Activated naive CD4-positive, alpha-beta T cell treated with anti-CD3 and anti-CD28 coated beads, Interleukin-2, amount 10 ng/mL, durations not matched to agents 7 days and 5 days (primary cell): ENCODE measurements at places on chromosomes 13 and 19.

GRCh38 chr13:65585346-65585745, 1644.8 kb downstream of the PCDH9 start:
- no peak for DNase-seq

DNA sequence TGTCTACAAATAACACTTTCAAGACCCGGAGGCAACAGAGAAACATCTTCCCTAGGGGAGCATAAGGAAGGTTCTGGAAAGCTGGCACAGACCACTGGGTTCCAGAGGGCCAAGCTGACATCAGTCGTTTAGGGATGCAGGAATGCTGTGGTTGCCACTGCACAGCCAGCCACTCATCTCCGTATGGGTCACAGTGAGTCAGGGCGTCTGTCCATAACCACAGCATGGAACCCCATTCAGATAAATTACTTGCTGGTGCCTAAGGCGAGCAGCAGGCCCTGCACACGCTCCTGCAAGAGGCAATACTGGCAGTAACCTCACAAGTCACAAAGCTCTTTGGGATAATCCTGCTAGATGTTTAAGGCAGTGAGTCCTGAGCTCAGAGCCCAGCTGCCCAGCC, 140.9 kb upstream of the UBL3 start:
- no peak for DNase-seq

DNA sequence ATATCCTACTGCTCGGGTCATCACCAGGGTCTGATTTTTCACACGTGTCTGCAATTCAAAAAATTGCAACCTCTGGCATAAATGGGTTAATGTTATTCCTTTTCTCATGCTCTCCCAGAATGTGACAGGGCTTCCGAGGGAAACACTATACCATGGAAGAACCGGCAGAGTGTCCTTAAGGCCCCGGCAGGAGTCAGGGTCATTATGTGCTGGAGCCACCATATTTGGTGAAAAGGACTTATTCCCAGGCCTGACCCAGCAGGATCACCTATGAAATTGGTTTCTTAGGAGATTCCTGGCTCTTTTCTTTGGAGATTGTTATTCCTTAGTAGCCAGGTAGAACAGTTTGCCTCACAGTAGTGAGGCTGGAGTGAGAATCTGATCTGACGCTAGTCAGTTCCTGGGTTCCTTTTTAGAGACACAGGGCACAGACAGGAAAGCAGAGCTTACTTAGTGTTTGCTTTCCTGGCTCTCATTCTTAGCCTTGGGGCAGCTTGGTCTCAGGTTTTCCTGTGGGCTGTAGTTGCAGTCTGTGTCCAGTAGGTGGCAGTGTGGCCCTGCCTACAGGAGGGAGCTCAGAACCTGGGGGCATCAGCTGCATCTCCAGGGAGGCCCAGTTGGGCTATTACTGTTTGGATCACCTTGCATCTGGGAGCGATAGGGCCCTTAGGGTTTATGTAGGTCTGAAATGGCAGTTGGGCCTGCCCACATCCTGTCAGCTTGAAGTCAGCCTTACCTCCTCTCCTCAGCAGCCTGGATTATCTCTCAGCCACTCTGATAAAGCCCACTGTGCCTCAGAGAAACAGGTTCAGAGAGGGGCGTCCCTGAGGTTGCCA, 12.4 kb downstream of the SNRNP70 start:
- peak; percentile 81 for DNase-seq

GRCh38 chr13:21079761-21080592, 18.6 kb upstream of the LATS2 start:
- no peak for DNase-seq

DNA sequence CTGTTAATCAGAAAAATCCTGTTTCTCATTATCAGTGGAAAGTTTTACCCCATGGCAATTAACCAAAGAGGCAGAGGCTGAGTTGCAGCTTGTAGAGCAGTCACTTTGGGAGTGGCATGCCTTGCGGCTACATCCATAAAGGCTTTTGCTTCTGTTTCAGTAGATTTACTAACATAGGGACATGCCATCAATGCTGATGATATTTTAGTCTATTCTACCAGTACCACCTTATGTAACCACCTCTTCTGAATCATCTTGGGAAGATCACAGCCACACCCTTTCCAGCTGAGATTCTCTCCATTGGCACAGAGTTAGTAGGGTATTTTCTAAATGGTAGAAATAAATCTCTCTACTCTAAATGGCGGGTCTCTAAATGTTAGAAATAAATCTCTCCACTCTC, 37.5 kb downstream of the POSTN start:
- DNase-seq, result no peak
